ENCODE measurements at places on chromosomes 4 and X.

DNA sequence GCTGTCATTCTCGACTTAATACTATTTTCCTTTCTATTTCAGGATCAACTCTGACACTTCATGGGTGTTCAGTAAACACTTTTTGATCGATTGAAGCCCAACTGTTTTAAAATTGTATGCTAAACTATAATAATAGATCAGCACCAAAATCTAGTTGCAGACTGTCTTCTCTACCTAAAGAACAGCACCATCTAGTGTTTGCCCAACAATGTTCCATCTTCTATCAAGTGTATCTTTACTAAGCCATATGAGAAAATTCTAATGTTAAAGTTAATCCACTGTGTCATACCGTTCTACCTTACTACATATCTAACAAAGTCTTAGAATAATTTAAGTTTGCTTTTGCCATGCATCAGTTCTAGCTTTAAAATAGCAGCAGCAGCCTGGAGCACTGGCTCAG is 113.0 kb upstream of the PRDX4 start:
- DNase-seq, result peak; percentile 33

GRCh38 chr4:113769744-113770143 is 8.2 kb upstream of the CAMK2D start:
- DNase-seq, result no peak

GRCh38 chr4:100590325-100590724 is 72.5 kb upstream of the EMCN start:
- no peak for DNase-seq

DNA sequence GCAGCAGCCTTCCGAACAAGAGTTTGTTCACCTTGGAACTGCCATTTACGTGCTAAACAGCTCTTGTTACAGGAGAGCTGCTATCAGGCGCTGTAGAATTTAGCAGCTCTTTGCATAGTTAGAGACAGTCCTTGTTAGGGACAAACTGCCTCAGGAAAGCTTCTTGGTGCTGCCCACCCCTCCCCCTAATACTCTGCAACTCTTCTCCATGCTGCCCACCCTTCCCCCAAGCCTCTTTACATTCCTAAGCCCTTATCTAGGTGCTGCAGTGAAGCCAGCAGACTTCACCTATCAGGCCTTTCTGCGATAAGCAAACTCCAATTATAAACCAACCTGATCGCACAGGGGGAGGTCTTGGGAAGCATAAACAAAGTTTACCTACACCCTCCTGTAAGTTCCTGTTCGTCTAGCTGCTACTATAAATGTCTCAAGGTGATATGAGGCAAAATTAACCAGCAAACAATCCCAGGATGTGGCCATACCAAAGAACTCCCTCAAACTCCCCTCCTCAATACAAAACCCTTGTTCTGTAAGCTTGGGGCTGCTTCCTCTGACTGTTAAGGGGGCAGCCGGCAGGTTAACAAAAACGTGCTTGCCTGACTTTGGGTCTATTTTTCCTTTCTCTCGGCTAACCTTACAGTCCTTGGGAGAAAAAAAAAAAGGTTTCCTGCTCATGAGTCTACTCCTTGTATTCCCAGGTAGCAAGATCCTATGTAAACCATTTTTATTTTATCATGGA is 74.0 kb upstream of the GC start:
- no peak for DNase-seq

GRCh38 chr4:128393101-128393704 is 105.6 kb upstream of the PGRMC2 start:
- peak; percentile 88 for DNase-seq

GRCh38 chr4:2886161-2886560 is 42.5 kb downstream of the ADD1 start:
- DNase-seq, result no peak

DNA sequence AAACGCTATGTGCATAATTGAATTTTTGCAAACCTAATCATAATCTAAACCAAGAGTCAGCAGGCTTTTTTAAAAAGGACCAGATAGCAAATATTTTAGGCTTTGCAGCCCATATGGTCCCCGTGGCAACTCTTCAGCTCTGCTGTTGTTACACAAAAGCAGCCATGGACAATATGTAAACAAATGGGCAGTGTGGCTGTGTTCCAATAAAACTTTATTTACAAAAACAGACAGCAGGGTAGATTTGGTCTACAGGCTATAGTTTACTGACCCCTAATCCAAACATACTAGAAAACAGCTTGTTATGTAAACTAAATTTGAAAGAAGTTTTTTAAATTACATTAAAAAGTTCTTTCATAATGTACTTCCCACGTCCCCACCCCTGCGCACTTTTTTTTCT is 53.1 kb downstream of the FUNDC1 start:
- no peak for DNase-seq

DNA sequence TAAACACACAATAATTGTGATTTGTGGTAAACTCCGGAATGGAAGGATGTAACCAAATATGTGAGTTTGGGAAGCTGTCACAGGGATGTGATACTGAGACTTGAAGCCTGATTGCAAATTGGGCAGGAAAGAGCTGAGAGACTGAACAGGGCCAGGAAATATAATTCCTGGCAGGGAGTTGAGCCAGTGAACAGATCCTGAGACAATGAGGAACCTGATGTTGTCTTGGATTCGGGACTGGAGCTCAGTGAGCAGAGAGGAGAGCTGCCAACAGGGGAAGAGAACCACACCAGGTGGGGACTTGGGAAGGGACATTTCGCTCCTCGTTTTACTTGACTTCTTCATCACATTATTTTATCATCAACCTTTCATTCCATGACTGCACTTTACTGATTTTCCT is 386.0 kb downstream of the TLL1 start:
- no peak for DNase-seq

DNA sequence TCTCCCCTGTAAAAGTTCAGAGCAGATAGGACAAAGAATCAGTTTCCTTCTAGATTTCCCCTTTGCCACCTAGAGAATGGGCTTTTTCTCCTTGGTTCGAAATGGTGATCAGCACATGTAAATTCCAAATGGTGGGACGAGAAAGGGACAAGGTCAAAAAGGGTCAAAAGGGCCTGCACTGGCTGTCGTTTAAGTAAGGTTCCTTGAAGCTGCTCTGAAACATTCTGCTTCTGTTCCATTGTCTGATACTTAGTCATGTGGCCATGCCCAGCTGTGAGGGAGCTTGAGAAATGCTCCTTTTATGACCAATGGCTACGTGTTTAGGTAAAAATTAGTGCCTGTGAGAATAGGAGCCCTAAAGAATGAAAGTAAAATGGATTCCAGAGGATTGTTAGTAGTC is 165.9 kb upstream of the CENPE start:
- no peak for DNase-seq

GRCh38 chr4:79682801-79683530 is 274.9 kb upstream of the GK2 start:
- DNase-seq, result no peak

DNA sequence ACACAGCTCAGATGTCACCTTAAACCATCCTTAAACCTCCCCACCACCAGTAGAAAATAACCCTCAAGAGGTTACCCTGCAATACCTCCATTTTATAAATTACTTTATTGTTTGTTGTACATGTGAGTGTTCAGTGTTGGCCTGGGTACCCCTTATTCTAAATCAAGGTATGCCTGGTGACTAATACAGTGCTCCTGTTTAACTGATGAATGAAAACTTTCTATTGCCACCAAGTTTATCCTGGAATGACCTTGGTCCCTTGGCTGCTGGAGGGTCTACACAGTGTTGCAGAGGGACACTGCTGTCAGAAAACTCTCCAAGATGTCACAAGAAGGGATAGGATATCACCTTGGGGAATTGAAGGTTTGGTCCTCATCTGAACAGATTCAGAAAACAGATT is 7.3 kb upstream of the TXLNG start:
- no peak for DNase-seq

- DNase-seq, result peak; percentile 41
Measured at GRCh38 chrX:77918568-77918967, 8.1 kb downstream of the ATP7A start.

DNA sequence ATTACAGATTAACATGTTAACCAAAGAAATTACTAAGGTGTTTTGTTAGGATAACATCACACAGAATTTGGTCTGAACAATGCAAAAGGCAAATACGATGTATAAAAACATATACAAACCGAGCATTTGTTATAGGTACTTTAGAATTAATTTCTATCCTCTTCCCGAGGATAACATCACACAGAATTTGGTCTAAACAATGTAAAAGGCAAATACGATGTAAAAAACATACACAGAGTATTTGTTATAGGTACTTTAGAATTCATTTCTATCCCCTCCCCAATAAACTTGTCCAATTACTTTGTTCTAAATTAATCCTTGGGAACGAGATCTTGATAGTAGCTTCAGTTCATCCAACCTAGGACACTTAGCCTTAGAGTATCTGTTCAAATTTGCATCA is 7.6 kb downstream of the HNRNPDL start:
- no peak for DNase-seq

GRCh38 chr4:184371390-184371787 is 103.0 kb downstream of the IRF2 start:
- no peak for DNase-seq

DNA sequence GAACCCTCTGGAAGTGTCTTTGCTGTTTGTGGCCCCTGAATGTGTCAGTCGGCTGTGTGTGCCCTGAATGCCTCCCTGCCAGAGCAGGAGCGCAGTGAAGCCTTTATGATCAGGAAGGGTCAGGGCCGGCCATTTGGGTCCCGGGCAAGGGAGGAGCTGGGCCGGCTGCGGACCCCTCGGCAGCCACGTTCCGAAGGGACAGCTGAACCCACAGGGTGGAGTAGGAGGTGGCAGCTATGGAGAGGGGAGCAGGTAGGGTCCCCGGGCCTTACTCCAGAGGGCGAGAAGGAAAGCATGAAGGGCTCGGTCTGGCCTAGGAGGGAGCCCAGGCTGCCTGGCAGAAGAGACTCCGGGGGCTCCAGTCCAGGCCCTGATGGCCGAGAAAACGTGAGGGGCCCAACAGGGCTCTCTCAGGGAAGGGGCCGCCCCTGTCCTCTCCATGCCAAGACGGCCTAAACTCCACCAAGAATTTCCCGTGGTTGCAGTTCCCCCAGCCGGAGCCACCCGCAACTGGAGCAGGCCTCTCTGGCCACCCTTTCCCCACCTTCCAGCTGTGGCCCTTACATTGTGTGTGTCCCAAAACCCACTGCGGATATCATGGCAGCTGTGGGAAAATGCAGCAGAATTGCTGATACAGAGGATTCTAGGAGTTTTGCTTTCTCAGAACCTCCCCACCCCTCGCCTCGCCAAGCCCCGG is 182.2 kb upstream of the STK26 start:
- no peak for DNase-seq

- DNase-seq, result no peak
Measured at GRCh38 chr4:181278941-181279340, 964.3 kb upstream of the TENM3 start.

GRCh38 chrX:12973561-12974304 is 1.2 kb upstream of the TMSB4X start:
- DNase-seq, result no peak

- peak; percentile 36 for DNase-seq
Measured at GRCh38 chrX:70196961-70197720, 19.9 kb downstream of the DGAT2L6 start.

DNA sequence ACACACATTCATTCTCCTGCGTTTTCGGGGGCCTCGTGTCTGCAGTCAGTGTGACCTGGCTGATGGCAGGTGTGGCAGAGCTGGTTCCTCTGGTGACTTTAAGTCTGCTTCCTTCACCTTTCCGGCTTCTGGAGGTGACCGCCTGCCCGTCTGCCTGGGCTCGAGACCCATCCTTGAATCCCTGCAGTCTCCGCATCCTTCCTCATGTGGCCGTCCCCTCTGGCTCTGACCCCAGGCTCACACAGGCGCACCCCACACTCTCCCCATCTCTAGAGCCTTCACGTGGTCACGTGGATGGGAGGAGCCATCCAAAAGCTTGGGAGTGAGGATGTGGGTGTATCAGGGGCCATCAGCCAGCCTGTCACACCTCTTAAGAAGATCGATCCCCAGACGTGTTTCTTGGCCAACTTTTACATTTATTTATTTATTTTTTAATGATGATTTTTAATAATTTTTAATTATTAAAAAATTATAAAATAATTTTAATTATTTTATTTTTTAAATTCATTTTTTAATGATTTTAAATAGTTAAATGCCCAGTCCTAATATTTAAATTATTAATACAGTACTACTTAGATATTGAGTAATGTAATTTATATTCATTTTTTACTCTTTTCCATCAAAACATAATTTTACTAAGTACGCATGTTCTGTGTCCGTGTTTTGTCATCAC is 20.9 kb downstream of the RGS12 start:
- no peak for DNase-seq

- no peak for DNase-seq
Measured at GRCh38 chrX:34657726-34658070, 613 bp upstream of the TMEM47 start.

All from AG10803 (cell line).